ENCODE measurements at places on chromosomes 3 and 15. TPM values are rescaled to one million over a fixed set of nuclear protein-coding genes. Genes with fewer than 3 reads are reported as not detected.

Gene BMF
- total RNA-seq: 31.6 TPM

Gene SPATA12
- not detected for total RNA-seq

Gene GORASP1
- total RNA-seq: 17.9 TPM

Gene PLD1
- 10.4 TPM for total RNA-seq

Gene LIPH
- 0.84 TPM for total RNA-seq

Gene FEM1B
- 88.2 TPM for total RNA-seq

Gene TUSC7
- not detected for total RNA-seq

Gene LCTL
- total RNA-seq: not detected

Gene GABRR3
- total RNA-seq: under 0.01 TPM

Gene WHAMM
- total RNA-seq: 73.6 TPM

Gene SPINT1
- total RNA-seq: 4.2 TPM

Gene RLBP1
- total RNA-seq: not detected

Gene ZDHHC19
- total RNA-seq: not detected

Gene C3orf85
- total RNA-seq: not detected
